B cell (primary cell): ENCODE measurements at places on chromosomes 7 and 10. TPM values are rescaled to one million over a fixed set of nuclear protein-coding genes. Genes with fewer than 3 reads are reported as not detected.
A peak's percentile ranks its signal among the peaks of the same experiment; 100 is the strongest.

The LRRC4 gene
- total RNA-seq = 1.2 and 1.5 TPM in 2 replicates

The OPN4 gene
- not detected in 2 replicates for total RNA-seq

The PPP1R17 gene
- total RNA-seq = 0.20 TPM in 1 of 2 replicates, not detected in the other

The KLF14 gene
- total RNA-seq = 0.19 and 0.27 TPM in 2 replicates

The GIMAP5 gene
- total RNA-seq = 0.10 and 0.27 TPM in 2 replicates

The UCN3 gene
- not detected in 2 replicates for total RNA-seq

The VWC2 gene
- not detected in 2 replicates for total RNA-seq

The CRCP gene
- total RNA-seq = 37.0 and 39.6 TPM in 2 replicates

The COL28A1 gene
- 0.49 and 0.67 TPM in 2 replicates for total RNA-seq

GRCh38 chr7:149729586-149729982 is 43.8 kb downstream of the ZNF467 start:
- H3K27ac ChIP-seq = no peak overlapping the region
- peaks cover 3% of the 10 kb centered on the region for H3K4me1 ChIP-seq
- H3K27me3 ChIP-seq = no peaks in the 10 kb centered on the region
- H3K36me3 ChIP-seq = no peaks in the 10 kb centered on the region

DNA sequence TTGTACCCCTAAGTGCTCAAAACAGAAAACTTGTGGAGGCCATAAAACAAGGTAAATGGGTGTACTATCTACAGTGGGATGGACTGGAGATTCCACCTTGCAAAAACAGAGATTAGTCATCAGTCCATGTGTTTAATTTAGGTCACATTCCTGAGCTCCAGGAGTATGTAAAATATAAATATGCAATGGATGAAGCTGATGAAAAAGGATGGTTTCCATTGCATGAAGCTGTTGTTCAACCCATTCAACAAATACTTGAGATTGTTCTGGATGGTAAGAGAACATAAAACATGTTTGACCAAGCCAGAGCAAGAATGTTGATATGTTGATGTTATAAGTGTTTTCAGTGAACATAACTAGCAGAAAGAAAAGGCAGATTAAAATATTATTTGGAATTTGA is 14.6 kb downstream of the ASB15 start:
- no peaks in the 10 kb centered on the region for H3K4me1 ChIP-seq
- H3K27ac ChIP-seq = no peak overlapping the region
- peaks cover 6% of the 10 kb centered on the region for H3K27me3 ChIP-seq
- DNase-seq = no peak

- H3K36me3 ChIP-seq = no peaks in the 10 kb centered on the region
- H3K4me1 ChIP-seq = peaks cover 23% of the 10 kb centered on the region
- H3K4me3 ChIP-seq = no peak overlapping the region
- no peaks in the 10 kb centered on the region for H3K27me3 ChIP-seq
- DNase-seq = no peak
Measured at GRCh38 chr7:6256109-6256483, 16.3 kb downstream of the CYTH3 start.

DNA sequence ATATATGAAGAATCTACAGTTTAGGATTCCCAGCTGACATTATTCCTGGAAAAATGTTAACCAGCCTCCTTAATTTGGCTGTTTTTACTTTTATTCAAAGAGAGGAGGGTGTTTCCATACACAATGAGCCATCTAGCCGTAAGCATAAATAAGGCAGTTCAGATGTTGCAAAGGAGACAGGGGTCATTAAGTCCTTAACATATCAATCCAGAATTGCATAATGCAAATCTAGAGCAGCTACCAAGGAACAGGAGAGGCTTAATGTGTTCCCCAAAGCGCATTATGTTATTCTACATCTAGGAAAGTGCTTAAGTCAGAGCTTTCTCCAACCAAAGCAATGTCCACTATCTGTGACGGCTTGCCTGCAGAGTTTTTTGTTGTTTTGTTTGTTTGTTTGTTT is 32.4 kb upstream of the TCF7L2 start:
- no peaks in the 10 kb centered on the region for H3K36me3 ChIP-seq
- H3K27me3 ChIP-seq = no peaks in the 10 kb centered on the region

GRCh38 chr10:99346247-99346646 is 17.1 kb downstream of the CNNM1 start:
- H3K4me3 ChIP-seq = no peak overlapping the region
- no peak overlapping the region for H3K27ac ChIP-seq
- H3K36me3 ChIP-seq = no peaks in the 10 kb centered on the region
- no peak for DNase-seq
- no peaks in the 10 kb centered on the region for H3K27me3 ChIP-seq

GRCh38 chr7:157519798-157520244 is 183.0 kb downstream of the DNAJB6 start:
- H3K27ac ChIP-seq = no peak overlapping the region
- H3K4me3 ChIP-seq = no peak overlapping the region
- H3K27me3 ChIP-seq = no peaks in the 10 kb centered on the region
- no peaks in the 10 kb centered on the region for H3K4me1 ChIP-seq

- DNase-seq = no peak
- H3K27me3 ChIP-seq = no peaks in the 10 kb centered on the region
- no peak overlapping the region for H3K27ac ChIP-seq
Measured at GRCh38 chr10:44462338-44462914, 77.5 kb upstream of the CXCL12 start.

DNA sequence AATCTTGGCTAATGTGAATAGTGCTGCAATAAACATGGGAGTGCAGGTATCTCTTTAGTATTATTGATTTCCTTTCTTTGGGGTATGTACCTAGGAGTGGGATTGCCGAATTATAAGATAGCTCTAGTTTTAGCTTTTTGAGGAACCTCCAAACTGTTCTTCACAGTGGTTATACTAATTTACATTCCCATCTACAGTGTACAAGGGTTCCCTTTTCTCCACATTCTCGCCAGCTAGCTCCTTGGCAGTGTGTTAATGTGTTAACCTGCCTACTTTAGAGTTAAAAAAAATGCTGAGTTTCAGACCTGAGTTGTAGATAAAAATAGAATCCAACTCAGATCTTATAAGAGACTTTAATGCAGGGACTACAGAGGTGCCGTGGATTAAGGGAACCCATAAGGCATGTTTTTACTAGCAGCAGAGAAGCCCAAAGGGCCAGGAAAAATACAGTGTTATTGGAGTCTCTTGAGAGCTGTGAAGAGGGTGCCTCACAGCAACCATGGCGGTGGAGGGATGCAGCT is 35.4 kb downstream of the CDK13 start:
- DNase-seq = no peak
- no peaks in the 10 kb centered on the region for H3K27me3 ChIP-seq
- H3K4me3 ChIP-seq = no peak overlapping the region

DNA sequence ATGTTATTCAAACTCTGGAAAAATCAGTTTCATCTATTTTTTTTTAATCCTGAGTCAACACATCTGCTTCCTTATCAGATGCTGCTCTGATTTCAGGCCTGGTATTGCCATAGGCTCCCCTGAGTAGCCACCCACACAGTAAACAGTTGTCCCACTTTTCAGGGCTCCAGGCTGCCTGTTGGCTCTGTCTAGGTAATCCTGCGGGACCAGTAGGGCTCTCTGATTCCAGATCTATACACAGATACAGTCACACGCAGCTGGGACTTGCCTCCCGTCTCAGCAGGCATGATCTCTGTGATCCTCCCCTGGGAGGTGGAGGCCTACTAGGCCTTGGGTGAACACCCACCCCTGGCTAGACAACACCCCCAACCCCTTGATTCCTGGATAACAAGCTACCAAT is 206.1 kb downstream of the CREB5 start:
- DNase-seq = no peak
- H3K27ac ChIP-seq = no peak overlapping the region
- H3K36me3 ChIP-seq = no peaks in the 10 kb centered on the region
- no peaks in the 10 kb centered on the region for H3K27me3 ChIP-seq
- H3K4me1 ChIP-seq = no peaks in the 10 kb centered on the region

DNA sequence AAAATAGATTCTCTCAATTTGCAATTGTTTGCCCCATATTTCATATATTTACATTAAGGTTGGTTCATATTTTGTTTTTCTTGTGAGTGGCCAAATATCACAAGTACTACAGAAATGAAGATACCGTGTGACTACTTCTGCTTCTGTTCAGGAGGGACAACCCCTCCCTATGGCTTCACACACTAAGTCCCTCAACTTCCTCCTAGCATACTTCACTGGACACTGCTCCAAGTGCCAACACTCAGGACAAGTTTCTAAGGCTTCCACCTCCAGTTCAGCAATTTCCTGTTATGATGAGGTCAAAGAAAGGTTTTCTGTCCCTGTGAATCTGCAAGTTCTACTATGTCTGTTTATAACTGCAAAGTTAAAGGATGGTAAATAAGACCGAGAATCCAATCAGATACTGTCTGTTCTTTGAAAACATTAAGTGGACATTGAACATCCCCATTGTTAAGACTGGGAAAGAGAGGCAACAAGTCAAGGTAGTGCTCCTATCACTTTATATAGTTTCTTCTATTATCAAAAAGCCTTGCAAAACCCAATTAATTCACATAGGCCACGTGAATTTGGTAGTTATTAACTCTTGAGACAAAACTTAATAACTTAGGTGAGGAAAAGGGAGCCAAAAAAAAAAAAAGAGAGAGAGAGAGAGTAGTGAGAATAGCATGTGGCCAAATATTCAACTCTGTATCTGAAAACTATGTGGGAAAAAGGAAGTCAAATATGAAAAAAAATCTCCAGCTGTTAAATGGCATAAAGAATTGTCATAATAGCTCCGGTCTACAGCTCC is 81.3 kb upstream of the DKK1 start:
- no peaks in the 10 kb centered on the region for H3K27me3 ChIP-seq
- H3K4me1 ChIP-seq = peaks cover 21% of the 10 kb centered on the region
- H3K27ac ChIP-seq = no peak overlapping the region
- peak; percentile 36 for DNase-seq
- H3K36me3 ChIP-seq = no peaks in the 10 kb centered on the region

- DNase-seq = no peak
- no peaks in the 10 kb centered on the region for H3K36me3 ChIP-seq
- no peak overlapping the region for H3K4me3 ChIP-seq
- no peak overlapping the region for H3K27ac ChIP-seq
- no peaks in the 10 kb centered on the region for H3K4me1 ChIP-seq
Measured at GRCh38 chr7:412313-412710, 107.3 kb downstream of the PDGFA start.

DNA sequence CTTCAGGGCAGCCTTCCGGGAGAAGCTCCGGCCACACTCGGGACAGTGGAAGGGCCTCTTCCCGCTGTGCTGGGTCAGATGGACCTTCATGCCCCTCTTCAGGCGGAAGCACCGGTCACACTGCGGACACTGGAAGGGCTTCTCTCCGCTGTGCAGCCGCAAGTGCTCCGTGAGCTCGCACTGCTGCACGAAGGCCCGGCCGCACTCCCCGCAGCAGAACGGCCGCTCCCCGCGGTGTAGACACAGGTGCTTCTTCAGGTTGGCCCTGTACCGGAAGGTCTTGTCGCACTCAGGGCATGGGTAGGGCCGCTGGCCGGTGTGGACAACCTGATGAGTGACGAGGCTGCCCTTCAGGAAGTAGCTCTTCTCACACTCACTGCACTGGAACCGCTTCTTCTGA is 14.2 kb upstream of the ZNF786 start:
- H3K4me1 ChIP-seq = no peaks in the 10 kb centered on the region
- H3K27ac ChIP-seq = no peak overlapping the region
- H3K27me3 ChIP-seq = no peaks in the 10 kb centered on the region

GRCh38 chr10:93006435-93007039 is 54.1 kb upstream of the CYP26C1 start:
- DNase-seq = peak; percentile 7
- no peaks in the 10 kb centered on the region for H3K27me3 ChIP-seq
- H3K27ac ChIP-seq = no peak overlapping the region
- H3K4me1 ChIP-seq = no peaks in the 10 kb centered on the region

- no peak for DNase-seq
- H3K4me1 ChIP-seq = peaks cover 26% of the 10 kb centered on the region
- peak overlapping the region; percentile 85 for H3K27ac ChIP-seq
- no peaks in the 10 kb centered on the region for H3K27me3 ChIP-seq
- peaks cover 23% of the 10 kb centered on the region for H3K36me3 ChIP-seq
Measured at GRCh38 chr10:853017-853416, 78.5 kb downstream of the LARP4B start.

DNA sequence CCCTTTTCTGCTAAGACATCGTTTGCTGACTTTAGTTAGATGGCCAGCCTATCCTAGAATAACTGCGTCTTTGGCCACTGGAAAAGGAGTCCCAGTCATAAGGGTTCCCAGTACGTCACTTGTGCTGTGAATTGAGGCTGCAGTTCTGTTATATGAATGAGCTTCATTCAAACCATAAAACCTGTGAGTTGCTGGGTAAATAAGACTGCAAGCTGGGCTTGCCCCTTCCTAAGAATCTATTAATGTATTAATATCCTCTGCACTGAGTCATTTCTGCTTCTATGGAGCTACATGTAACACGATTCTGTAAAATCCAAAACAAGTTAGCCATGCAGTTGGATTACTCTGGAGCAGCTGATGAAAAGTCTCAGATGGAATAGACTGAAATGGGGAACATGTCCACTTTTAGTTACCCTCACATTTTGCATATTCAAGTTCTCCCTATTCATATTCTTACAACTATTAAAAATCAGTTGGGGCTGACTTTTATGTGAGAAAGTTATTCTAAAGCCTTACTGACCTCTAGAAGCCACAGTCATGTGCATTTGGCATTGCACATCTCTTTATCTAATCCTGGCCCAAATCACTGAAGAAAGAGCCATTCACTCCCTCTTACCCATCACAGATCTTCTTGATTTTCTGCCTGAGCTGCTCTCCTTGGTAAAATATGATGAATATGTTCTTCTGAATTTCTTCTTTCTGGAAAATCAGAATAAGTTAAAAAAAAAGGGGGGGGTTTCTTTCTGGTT is 41.8 kb upstream of the TMEM213 start:
- H3K4me1 ChIP-seq = no peaks in the 10 kb centered on the region
- no peak overlapping the region for H3K4me3 ChIP-seq
- no peaks in the 10 kb centered on the region for H3K36me3 ChIP-seq
- no peak overlapping the region for H3K27ac ChIP-seq
- no peaks in the 10 kb centered on the region for H3K27me3 ChIP-seq

GRCh38 chr10:43069211-43069515 is 7.7 kb upstream of the RET start:
- no peak overlapping the region for H3K4me3 ChIP-seq
- no peak overlapping the region for H3K27ac ChIP-seq
- no peaks in the 10 kb centered on the region for H3K36me3 ChIP-seq
- H3K27me3 ChIP-seq = no peaks in the 10 kb centered on the region

DNA sequence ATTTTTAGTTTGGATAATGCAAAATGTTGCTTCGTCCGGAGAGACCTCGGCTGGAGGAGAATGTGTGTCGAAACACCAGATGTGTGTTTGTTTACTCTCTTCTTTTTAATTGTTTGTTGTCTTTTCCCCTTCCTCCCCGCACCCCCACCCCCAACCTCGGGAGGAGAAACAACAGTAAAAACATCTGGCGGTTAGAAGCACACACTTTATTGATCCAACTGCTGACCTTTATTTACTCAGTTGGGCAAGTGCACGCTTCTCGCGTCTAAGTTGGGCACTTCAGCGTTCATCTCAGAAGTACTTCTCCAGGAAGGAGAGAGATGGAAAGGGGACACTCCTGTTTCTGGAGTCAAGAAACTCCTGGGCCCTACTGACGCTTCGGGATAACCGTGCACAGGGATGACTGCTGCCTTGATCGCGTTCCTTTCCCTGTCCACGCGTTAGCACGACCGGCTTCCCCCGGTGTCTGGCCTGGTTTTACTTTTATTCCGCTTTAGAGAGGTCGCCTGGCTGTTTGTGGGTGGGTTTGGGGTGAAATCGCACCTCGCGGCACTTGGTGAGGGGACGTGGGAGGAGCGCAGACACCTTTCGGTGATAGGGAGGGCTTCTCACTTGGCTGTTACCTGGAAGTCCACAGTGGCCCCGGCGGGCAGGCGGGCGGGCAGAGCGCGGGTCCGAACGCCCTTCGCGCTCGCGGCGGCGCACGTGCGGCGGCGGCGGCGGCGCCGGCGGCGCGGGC is 168.3 kb upstream of the PPP1R3A start:
- H3K4me1 ChIP-seq = peaks cover 58% of the 10 kb centered on the region
- H3K27me3 ChIP-seq = peaks cover 41% of the 10 kb centered on the region

GRCh38 chr10:94983555-94983954 is 45.1 kb downstream of the CYP2C9 start:
- DNase-seq = no peak
- no peaks in the 10 kb centered on the region for H3K36me3 ChIP-seq
- no peak overlapping the region for H3K4me3 ChIP-seq
- H3K4me1 ChIP-seq = no peaks in the 10 kb centered on the region
